GM04503 (cell line): ENCODE measurements at places on chromosomes 16 and 17.

DNA sequence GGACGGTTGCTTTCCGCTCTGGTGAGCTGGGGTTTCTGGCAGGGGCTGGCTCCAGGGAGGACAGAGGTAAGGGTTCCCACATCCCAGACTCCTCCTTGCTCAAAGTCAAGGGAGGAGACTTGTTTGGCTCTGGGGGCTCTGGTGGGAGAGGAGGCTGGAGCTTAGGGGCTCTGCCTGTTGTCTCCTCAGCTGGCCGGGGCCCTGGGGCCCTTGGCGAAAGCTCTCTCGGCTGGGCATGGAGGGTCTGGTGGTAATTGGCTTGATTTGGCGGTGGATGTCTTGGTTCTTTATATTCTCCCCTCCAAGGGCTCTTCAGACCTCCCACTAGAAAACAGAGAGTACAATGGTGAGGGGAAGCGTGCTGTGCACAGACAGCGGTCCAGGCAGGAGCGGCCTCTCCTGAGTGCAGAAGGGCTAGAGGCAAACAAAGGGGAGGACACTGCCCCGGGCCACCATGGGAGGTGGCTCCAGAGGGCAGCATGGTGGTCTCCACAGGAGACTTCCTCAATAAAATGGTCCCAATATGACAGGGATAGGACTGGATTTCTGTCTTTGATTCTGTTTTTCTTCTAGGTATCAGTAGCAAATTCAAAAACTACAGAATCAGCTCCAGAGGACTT, 5.7 kb upstream of the SPATA32 start:
- DNase-seq: no peak

DNA sequence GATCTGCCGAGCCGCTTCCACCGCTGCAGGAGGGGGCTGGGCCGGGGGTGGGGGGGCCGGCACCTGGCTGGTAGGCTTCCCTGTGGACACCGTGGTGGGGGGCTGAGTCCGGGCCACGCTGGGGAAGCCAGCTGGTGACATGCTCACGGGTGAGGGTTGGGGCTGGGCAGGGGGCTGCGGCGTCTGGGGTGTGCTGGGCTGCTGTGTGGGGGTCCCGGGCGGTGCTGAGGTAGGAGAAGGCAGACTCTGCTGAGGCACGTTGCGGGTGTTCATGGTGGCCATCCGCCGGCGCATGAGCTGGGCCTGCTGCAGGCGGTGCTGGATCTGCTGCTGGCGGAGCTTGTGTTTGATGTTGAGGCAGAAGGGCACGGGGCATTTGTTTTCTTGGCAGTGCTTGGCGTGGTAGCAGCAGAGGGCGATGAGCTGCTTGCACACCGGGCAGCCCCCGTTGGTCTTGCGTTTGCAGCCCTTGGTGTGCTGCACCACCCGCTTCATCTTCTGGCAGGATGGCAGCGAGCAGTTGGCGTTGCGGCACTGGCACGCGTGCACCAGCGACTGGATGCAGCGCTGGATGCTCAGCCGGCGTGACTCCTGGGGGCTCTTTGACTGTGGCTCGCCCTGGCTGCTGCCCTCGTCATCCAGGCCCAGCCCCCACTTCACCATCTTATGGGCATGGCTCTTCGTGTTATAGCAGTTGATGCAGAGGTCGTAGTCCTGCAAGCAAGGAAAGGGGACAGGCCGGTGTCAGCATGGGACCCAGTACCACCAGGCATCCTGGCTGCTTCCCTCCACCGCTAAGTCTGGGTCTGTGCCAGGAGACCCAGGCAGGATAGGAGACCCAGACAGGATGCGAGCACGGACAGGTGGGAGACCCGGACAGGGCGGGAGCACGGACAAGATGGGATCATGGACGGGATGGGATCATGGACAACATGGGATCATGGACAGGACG, 12.1 kb upstream of the TRAP1 start:
- no peak for DNase-seq

- no peak for DNase-seq
These were observed 82.3 kb upstream of the CIBAR2 start for GRCh38 chr16:85194307-85195270.

DNA sequence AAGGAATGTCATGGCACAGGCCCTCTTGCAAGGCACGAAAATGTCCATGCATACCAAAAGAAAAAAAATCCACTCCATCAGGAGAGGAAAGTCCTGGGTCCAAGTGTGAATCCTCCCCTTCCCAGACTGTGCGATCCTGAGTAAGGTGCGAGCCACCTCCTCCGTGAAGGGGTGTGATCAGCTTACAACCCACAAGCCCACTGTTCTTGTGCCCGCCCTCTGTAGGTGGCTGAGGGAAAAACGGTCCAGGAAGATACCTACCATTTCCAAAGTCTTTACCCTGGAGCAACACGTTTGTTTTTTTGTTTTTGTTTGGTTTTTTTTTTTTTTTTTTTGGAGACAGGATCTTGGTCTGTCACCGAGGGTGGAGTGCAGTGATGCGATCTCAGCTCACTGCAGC, 116.5 kb downstream of the ZNF423 start:
- DNase-seq: no peak

- DNase-seq: no peak
These were observed 2.6 kb upstream of the CHAD start for GRCh38 chr17:50471009-50471905.

- DNase-seq: no peak
These were observed 40.9 kb downstream of the SLFN5 start for GRCh38 chr17:35283767-35284166.

- no peak for DNase-seq
These were observed 13.5 kb upstream of the ADGRG1 start for GRCh38 chr16:57614944-57615343.

DNA sequence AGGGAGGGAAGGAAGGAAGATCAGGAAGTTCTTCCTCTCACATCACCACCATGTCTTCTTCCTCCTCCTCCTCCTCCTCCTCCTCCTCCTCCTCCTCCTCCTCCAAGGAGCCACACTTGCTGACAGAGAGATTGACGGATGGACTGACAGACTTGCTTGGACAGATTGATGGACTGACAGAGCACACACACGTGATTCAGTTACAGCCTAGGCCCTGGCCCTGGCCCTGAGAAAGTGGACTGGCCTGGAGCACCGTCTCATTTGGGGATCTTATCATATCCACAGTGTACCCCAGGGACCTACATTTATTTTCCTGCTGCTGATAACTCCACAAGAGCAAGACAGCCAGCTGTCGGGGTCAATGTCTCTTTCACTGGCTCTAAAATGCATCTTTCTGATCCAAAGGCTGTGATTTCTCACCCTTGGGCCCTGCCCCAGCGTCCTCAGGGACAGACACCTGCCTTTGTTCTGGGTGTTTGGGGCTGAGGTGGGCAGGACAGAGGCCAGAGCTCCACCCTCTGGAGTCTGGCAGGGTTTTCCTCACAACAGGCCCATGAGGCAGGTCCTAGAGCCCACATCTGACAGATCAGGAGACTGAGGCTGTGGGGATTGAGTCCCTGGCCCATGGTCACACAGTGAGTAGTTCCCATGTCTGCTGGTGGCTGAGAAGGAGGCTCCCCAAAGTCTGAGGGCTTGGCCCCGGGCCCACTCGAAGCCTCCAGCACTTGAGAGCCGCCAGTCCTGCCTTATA, 2.3 kb upstream of the P2RX1 start:
- DNase-seq: no peak

DNA sequence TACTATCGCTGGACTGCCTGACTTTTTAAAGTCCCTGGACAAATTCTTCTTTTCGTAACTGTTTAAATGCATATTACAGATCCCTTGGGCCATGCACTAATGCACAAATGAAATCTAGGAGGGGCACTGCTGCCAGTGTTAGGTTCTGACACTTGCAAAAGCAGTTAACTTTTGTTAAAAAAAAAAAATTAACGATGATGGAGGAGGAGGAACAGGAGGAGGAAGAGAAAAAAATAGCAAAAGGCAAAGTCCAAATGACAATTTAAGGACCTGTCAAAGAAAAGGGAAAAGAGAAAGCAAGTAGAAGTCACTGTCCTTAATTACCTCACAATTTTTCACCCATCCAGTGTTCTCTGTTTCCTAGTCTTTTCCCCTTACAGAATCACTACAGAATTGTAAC, 97.8 kb upstream of the CORO6 start:
- DNase-seq: no peak

- no peak for DNase-seq
These were observed 630.2 kb downstream of the WWOX start for GRCh38 chr16:78729687-78730086.

DNA sequence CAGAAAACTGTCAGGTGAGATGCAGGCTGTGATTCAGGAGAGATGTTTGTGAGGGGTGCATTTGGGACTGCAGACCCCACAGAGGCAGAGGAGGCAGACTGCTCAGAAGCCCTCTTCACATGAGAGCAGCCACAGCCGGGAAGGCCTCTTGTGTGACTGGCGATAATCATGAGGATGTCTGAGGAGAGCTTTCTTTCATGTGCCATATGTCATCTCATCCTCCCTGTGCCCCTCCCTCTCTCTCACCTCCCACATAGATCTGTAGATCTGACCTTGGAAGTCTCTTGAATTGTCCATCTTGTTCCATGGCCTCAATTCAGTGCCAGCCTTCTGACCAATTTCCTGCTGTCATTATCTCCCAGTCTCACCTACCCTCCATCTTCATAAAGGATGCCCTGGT, 50.5 kb downstream of the EPN2 start:
- DNase-seq: no peak

GRCh38 chr17:40319651-40320540, 10.9 kb downstream of the RARA start:
- DNase-seq: no peak

- no peak for DNase-seq
These were observed 213.6 kb downstream of the SEC14L1 start for GRCh38 chr17:77354420-77354669.

GRCh38 chr17:39098588-39098987, 52.8 kb downstream of the PLXDC1 start:
- DNase-seq: no peak

DNA sequence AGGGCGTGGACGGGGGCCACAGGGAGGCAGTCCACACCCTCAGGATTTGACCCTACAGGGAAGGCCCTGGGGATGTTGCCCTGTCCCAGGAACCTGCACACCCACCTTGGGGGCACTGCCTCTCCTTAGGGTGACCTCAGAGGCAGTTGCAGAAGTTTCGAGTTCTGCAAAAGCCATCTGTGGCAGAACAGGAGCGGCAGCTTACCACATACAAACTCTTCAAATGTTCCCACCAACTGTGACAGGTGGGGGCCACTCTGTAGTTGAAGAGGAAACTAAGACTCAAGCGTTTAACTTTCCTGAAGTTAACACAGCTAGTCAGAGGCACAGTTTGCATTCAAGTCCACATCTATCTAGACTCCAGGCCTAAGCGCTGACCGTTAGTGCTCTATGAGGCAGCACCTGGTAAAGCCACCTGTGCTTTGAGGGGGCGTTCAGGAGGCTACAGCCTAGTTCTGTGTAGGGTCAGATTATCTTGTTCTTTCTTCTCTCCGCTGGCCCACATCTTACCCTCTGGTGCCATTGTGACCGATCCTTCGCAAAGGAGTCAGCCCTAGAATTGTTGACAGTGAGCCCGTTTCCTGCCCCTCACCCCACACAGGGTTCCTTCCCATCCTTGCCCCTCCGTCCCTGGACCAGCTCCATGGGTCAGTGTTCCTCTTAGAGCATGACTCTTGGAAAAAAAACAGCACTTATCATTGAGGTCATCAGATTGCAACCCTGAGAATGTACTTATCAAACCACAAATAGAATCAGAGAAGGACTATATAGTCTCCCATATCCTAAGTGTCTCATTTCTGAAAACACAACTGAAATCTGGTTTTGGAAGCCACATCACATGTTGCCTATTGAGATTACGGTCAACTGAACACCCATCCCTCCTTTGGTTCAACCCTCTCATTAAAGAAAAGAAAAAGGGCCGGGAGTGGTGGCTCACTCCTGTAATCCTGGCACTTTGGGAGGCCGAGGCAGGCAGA, 45.4 kb downstream of the CDH1 start:
- no peak for DNase-seq

- DNase-seq: no peak
These were observed 394.1 kb upstream of the TNRC6C start for GRCh38 chr17:77564278-77564920.

GRCh38 chr16:57432989-57433388, 14.2 kb downstream of the CIAPIN1 start:
- DNase-seq: no peak

- no peak for DNase-seq
These were observed 259.8 kb downstream of the C16orf95 start for GRCh38 chr16:87057211-87057881.

DNA sequence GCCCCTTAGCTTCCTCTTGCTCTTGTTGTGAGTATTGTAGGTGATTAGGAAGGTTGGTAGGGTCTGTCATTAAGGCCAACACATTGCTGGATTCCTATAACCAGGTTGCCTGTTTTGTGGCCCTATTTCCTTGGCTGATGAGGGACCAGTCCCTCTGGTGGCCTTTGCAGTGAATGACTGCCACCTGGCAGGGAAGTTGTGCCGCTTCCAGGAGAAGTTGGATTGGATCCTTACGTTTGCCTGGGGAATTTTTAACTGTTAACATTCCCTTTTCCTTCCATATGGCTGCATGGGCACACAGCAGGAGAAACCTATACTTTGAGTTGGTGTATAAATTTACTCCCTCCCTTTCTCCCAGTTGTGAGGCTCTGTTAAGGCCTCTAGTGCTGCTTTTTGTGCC, 32.4 kb downstream of the LCMT1 start:
- no peak for DNase-seq

DNA sequence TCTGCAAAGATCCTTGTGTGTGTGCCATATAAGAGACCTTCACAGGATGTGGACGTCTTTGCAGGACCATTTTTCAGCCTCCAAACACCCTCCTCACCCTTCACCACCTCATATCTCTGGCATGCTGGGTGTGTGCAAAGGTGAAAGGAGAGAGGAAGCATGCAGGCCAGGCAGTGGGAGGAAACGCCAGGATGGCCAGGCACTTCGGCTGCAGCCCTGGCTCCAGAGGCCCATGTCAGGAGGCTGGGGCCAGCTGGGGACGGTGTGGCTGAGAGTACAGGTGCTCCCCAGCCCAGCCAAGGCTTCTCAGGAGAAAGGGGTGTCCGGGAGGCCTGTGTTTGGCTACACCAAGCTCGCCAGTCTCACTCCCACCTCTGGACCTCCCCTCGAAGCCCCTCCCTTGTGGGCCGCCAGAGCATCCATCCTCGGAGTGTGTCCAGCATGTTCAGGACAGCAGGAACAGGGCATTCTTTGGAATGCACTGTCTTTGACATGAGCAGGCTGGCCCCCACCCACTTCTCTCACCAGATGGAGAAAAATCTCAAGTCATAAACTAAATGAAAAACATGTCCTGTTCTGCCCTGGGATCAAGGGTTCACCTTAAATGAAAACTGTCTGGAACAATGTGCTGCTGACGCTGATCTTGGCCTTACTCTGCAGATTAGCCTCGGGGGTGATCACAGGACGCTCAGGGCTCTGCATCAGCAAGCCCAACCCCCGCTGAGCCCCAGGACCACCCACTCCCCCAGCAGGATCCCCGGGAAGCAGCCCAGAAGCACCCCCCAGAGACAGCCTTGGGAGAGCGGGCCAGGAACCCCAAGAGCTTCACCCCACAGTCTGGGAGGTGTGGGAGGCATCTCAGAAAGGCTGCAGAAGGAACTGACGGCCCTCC, 15.9 kb downstream of the PEMT start:
- no peak for DNase-seq

- no peak for DNase-seq
These were observed 45.1 kb upstream of the SSTR5 start for GRCh38 chr16:1027501-1027815.

GRCh38 chr17:37547986-37548385, 58.3 kb downstream of the DUSP14 start:
- no peak for DNase-seq

- no peak for DNase-seq
These were observed 61.9 kb upstream of the RBBP6 start for GRCh38 chr16:24477492-24477891.

- DNase-seq: peak; percentile 98
These were observed 8.2 kb upstream of the COL1A1 start for GRCh38 chr17:50209472-50210239.

GRCh38 chr17:31388770-31389656, 2.5 kb upstream of the RAB11FIP4 start:
- DNase-seq: no peak
